ENCODE measurements at places on chromosomes 6 and 20.

- no peak for DNase-seq
Measured at GRCh38 chr6:33742837-33743236, 3.9 kb downstream of the IP6K3 start.

GRCh38 chr6:36546308-36546919 lies 865 bp downstream of the STK38 start:
- no peak for DNase-seq

- DNase-seq, result no peak
Measured at GRCh38 chr6:22412994-22413393, 116.2 kb upstream of the PRL start.

- no peak for DNase-seq
Measured at GRCh38 chr6:134437376-134437775, 119.5 kb upstream of the SGK1 start.

- no peak for DNase-seq
Measured at GRCh38 chr20:22687676-22688349, 103.4 kb upstream of the FOXA2 start.

DNA sequence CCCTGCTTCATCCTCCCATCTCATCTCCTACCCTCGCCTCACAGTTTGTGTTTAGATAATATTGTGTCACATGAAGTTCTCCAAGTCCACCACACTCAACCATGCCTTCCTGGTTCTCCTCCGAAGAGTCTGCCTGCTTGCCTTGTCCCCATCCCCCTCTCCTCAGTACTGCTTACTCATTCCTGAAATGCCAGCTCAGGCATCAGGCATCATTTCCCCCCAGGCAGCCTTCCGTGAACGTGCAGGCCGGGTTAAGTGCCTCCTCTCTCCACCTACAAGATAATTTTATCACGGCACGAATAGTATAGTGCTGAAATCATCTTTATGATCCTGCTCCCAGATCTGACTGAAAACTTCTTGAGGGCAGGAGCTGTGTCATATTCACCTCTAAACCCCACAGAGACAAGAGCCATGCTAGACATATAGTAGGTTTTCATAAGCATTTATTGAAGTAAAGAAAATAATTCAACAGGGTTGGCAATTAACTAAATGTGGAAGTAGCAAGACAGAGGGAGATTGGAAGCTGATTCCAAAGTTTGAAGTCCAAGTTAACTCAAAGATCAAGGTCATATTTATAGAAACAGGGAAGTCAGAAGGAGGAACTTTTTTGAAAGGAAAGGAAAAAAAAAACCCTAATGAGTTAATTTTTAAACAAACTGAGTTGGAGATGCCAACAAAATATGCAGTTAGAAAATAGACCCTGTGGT lies 48.7 kb upstream of the BMP2 start:
- peak; percentile 83 for DNase-seq

- DNase-seq, result no peak
Measured at GRCh38 chr6:178119-178518, 114.2 kb upstream of the DUSP22 start.

GRCh38 chr6:23031986-23032385 lies 462.6 kb downstream of the HDGFL1 start:
- DNase-seq, result no peak
